Neural progenitor cell (in vitro differentiated cells): ENCODE measurements at places on chromosomes 4 and X.

DNA sequence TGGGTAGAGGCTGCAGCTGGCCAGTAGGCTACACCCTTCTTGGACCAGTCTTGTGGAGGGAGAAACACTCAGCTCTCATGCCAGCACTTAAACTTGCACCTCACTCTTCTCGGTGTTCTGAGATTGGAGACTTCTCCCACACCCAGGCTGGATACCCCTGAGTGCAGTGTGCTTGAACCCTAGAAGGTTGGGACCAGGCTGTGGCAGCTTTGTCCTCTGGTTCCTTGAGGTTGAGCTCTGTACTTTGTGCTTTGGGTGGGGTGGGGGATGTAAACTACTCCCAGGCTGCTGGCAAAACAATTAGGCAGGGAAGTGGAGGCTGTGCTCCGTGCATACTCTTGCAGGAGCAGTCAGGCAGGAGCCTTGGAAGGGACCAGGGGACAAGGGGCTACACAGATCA lies 143.6 kb upstream of the GNPDA2 start:
- no peak for DNase-seq

DNA sequence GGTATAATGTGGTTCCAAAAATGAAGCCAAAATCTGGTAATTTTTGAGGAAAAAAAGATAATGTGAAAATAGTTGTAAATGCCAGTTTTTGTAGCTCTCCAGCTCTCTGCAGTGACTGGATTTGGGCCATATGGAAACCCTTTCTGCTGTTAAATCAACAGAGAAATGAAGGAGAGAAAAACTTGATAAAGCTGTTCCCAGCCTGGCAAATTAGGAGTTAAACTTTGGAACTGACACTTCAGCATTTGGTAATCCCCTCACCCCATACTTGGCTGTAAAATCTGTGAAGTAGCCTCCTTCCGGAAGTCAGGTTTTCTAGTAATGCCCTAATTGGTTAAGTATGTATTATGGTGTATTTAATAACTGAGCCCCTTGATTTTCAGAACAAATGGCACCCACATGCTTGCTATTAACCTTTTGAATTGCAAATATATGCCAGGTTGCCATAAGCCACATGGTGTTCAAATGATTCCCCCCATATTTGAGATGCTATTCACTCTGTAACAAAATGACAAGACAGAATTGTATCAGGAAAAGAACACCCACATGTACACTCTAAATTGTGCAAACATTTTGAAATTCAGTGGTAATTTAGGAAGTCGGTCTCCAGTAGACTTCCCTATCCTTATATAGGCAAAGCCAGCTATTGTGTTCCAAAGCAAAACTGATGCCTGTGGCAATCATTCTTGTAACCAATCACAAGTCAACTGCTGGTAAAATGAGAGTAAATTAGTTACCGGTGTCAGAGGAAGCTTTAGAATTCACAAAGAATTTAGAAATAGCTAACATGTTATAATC lies 96.3 kb upstream of the ADAMTS3 start:
- DNase-seq, result no peak

- DNase-seq, result no peak
Observed at GRCh38 chrX:77597090-77597489, 149.9 kb downstream of the FGF16 start.

- DNase-seq, result no peak
Observed at GRCh38 chr4:106058921-106059320, 163.7 kb downstream of the NPNT start.

- DNase-seq, result no peak
Observed at GRCh38 chr4:120059036-120059435, 7.6 kb downstream of the MAD2L1 start.

DNA sequence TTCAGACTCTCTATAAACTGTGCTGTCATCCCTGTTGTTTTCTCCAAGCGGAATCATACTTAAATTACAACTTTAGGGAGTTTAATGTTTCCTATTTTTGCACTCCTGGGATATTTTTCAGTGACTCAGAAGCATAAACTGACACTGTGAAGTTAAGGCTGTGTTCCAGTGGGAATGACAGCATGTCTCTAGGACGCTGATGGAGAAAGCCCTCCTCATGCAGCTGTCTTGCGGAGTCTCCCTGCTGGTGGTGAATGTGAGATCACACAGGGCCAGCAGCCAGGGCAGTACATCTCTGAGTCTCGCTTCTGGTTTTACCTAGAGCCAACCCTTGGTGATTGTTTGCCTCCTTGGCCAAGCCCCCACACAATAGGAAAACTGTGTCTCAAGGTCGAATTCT lies 53.3 kb downstream of the NFKB1 start:
- peak; percentile 16 for DNase-seq

- DNase-seq, result no peak
Observed at GRCh38 chr4:38154681-38155588, 194.7 kb downstream of the PTTG2 start.

DNA sequence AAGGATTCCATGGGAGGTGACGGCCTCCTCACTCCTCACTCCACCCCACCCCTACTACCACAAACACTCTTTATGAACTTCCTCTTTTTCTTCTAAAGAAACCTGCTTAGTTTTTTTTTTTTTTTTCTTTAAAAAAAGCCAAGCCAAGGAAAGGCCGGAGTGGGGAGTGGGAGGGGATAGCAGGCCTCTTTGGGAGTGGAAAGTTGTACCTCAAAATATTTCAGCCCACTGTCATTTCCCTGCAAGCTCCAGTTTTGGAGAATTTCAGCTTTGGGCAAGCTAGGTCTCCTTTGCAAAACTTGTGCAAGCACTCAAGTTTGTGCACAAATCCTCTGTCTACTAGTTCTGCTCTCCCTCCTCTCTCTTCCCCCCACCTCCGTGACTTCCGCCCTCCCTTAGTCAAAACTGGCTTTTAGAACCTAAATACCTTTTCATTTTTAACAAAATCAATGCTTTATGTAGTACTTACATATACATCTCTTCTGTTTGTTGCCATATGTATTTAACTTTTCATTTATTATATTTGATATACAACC lies 512 bp upstream of the ANTXR2 start:
- DNase-seq, result no peak

- no peak for DNase-seq
Observed at GRCh38 chr4:113905301-113905700, 74.1 kb downstream of the ARSJ start.

DNA sequence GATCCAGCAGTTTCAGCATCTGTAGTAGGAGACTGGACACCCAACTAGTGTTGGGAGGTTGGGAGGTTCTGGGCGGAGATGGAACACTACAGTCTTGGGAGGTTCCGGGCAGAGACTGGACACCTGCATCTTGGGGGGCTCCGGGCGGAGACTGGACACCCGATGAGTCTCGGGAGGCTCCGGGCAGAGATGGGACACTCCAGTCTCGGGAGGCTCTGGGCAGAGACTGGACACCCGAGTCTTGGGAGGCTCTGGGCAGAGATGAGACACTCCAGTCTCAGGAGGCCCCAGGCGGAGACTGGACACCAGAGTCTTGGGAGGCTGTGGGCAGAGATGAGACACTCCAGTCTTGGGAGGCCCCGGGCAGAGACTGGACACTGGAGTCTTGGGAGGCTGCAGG lies 29.5 kb upstream of the LANCL3 start:
- no peak for DNase-seq

GRCh38 chr4:166174717-166175490 lies 301.9 kb downstream of the TLL1 start:
- DNase-seq, result no peak

DNA sequence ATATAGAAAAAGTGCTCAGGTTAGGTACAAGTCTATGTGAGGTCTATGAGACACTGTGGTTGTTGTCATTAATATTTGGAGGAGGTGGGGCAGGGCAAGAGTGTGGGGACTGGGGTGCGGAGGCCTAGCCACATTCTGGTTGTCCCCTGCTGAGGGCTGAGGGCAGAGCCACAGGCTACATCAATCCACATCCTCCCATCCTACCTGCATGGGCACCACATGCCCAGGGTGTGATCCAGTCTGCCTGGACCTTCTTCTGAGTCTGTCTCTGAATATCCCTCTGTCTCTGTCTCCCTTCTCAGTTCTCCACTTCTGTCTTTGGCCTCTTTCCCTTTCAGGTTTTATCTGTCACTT lies 1.2 kb upstream of the GATA1 start:
- no peak for DNase-seq

DNA sequence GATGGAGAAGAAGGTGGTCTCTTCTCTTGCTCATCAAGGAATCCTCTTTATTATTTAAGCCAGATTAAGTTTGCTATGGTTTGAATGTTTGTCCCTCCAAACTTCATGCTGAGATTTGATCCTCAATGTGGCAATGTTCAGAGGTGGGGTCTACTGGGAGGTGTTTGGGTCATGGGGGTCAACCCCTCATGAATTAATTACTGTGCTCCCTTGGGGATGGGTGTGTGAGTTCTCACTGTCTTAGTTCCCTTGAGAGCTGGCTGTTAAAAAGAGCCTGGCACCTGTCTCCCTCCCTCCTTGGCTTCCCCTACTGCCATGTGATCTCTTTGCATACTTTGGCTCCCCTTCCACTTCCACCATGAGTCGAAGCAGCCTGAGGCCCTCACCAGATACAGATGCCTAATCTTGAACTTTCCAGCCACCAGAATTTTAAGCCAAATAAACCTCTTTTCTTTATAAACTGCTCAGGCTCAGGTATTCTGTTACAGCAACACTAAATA lies 36.0 kb upstream of the CD38 start:
- DNase-seq, result no peak

DNA sequence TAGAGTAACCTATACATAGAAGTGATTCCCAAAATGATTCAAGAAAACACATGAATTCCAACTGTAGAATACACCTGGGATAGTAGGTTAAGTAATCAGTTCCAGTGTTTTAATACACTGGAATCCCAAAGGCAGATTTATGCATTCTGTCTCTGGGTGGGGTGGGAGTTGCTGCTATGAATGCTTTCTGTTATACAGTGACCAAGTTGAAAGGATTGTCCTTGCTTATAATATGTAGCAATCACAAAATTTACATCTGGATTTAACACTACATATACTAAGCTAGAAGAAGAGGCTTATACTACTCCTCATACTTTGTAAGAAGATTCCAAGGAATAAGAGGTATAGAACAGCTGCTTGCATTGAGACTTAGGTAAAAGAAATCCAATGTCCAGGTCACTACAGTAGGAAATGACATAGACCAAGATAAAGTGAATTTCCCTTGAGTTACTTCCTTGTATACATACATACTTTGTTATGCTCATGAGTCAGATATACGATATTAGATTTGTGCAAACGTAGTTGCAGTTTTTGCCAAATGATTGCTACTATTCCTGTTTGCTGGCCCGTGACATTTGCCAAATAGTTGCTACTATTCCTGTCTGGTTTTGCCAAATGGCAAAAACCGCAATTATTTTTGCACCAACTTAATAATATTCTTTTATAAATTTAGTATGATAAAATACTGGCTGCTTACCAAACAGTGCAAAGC lies 210.5 kb upstream of the DIAPH2 start:
- DNase-seq, result no peak

GRCh38 chr4:77438549-77438948 lies 167.1 kb upstream of the CXCL13 start:
- DNase-seq, result no peak

- DNase-seq, result no peak
Observed at GRCh38 chr4:40833212-40833611, 83.5 kb downstream of the NSUN7 start.
